ENCODE measurements at places on chromosomes 1 and 21. TPM values are rescaled to one million over a fixed set of nuclear protein-coding genes. Genes with fewer than 3 reads are reported as not detected.

The WNT9A gene
- 1.5 TPM for total RNA-seq

The RGS7 gene
- total RNA-seq, result 2.0 TPM

The PRELP gene
- total RNA-seq, result 0.37 TPM

The CCDC185 gene
- not detected for total RNA-seq

The COL16A1 gene
- 58.5 TPM for total RNA-seq

The ANGPTL3 gene
- under 0.01 TPM for total RNA-seq

The CLCA1 gene
- not detected for total RNA-seq

The BRDT gene
- total RNA-seq, result not detected

The CD1B gene
- not detected for total RNA-seq

The KCNJ9 gene
- under 0.01 TPM for total RNA-seq

The TPTE gene
- not detected for total RNA-seq
